HT1080 (cell line): ENCODE measurements at places on chromosomes 6 and 20.

- no peak for DNase-seq
These were observed 862.3 kb upstream of the FLRT3 start for GRCh38 chr20:15199698-15200097.

- DNase-seq, result no peak
These were observed 33.2 kb upstream of the PAQR8 start for GRCh38 chr6:52328729-52329128.

DNA sequence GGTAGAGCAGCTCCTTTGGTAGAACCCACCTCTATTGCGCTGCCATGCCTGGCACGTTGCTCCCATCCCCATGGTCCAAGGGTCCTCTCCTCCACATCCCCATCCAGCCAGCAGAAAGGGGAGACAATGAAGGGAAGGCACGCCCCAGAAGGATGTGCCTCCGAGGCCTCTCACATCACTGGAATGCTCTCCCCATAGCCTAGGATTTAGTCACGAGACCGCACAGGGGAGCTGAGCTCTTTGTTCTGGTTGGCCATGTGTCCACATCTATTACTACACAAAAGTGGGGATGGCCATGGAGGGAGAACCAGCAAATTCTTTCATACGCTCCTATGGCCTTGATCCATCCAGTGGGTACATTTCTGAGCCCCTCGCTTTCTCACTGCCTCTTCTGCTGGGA, 60.5 kb upstream of the SALL4 start:
- peak; percentile 79 for DNase-seq

- no peak for DNase-seq
These were observed 144.2 kb downstream of the REV3L start for GRCh38 chr6:111338843-111339242.

- no peak for DNase-seq
These were observed 30.0 kb downstream of the SLX4IP start for GRCh38 chr20:10465135-10465534.

DNA sequence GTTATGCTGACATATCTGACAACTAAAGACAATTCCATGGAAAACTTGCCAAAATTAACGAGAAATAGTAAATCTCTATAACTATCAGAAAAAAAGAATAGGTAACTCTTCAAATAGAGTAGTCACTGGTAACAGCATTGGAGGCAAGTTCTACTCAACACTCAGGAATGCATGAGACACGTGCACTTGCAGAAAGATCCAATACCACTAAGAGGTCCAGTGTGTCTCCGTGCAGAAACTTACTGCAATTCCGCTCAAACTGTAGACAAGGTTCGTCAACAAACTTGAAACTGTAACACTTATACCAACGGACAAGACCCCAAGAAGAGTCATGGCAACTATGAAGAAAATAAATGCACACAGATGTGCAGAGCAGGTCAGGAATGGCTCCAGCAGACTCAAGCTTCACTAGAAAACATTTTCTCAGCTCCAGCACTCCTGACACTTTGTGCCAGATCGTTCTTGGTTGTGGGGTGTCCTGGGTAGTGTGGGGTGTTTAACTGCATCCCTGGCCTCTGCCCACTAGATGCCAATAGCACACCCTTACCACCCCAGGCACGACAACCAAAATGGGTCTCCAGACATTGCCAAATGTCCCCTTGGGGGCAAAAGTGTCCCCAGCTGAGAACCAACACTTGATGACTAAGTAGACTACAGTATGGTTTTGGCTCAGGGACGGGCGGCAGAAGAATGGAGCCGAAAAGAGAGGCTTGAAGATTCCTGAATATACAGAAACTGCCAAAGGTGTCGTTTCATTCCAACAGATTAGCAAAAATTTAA, 134.8 kb downstream of the DTNBP1 start:
- DNase-seq, result no peak

GRCh38 chr6:114432400-114432799, 89.6 kb upstream of the HS3ST5 start:
- no peak for DNase-seq

- no peak for DNase-seq
These were observed 26.2 kb downstream of the RRAGD start for GRCh38 chr6:89385846-89386245.

GRCh38 chr20:57753332-57754164, 43.7 kb upstream of the PMEPA1 start:
- no peak for DNase-seq

DNA sequence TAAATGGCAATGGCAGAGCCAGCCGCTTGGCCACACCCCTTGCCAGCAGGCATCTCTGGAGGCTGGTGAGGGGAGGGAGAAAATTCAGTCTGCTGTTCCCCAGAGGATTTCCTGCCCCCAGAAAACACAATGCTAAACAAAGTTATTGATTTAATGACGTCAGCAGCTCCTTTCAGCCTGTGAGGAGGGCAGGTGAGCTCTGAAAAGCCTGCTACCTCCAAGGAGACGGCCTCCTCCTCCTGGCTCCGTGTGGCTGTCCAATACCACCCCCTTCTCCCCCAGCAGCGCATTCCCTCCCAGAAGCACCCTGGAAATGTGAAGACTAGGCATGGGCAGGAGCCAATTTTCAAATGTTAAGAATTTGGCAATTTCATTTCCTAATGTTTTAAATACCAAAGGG, 393.1 kb downstream of the ZFAND3 start:
- DNase-seq, result no peak

DNA sequence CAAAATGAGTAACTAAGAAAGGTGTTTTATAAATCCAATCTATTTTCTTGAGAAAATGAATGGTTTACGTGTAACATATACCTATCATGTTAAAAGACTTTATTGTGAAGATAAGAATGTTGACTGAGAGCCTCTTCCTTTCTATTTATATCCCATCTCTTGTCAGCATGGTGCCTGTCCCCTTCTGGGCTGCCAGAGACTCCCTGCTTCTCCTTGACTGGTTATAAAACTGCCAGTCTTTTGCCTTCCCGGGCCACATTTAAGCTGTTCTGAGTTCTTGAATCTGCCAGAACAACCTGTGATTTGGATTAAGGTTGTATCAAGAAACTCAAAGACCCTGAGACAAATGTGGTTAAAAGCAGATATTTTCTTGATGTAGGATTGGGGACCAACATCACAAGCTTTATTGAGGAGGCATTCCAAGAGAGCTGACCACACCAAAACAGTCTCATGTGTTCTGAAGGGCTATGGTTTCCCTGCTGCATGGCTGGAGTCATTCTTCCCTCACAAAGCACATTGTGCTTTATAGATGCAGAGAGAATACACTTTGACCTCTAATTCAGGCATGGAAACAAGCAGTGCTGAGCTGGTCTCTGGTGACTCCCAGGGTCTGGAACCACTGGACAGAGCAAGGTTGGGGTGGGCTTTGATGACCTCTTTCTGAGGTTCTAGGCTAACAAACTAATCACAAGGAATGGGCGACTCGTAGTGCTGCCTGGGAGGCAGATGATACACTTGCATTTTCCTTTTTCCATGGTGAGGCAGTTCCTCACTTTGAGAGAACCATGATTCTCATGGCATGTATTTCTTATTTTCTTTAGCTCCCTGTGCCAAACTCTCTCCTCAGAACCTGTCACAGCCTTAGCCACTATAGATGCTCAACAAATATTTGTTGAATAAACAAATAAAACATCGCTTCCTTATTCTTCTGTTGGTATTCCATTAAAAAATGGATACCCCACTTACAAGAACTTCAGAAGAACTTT, 205.0 kb upstream of the PREP start:
- DNase-seq, result no peak

DNA sequence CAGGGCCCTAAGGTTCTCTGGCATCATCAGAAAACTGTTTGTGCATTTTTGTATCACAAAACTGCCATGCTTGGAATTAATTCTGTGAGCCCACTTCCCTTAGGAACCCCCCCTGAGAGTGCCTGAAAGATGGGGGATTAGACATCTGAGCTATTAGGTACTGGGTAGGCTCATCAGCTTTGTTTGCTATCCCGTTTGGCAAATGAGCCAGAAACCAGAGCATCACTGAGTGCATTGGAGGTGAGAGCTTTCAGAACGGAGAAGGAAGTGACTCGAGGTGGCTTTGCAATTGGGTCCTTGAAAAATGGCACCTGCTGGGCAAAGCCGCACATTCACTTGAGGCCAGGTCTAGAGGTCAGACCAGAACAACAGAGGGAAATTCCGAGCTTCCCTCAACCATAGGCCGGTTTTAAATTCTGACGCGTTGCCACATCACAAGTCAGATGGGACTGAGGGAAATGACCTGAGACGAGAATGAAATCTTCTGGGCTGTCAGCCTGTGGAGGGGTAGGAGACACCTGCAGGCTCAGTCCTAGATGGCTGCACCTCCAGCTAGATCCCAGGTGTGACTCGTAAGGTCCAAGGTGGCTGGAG, 8.4 kb upstream of the GLP1R start:
- DNase-seq, result no peak

DNA sequence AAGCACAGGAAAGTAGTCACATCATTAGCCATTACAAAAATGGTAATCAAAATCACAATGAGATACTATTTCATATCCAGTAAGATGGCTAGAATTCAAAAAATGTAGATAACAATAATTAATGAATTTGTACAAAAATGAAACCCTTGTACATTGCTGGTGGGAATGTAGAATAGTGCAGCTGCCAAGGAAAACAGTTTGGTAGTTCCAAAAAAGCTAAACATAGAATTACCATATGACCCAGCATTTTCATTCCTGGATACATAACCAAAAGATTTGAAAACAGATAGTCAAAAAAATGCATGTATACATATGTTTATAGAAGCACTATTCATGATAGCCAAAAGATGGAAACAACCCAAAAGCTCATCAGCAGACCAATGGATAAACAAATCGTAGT, 251.1 kb upstream of the RAB32 start:
- no peak for DNase-seq

GRCh38 chr20:35821807-35822242, 50.0 kb downstream of the PHF20 start:
- peak; percentile 91 for DNase-seq

GRCh38 chr6:11650025-11650696, 112.6 kb downstream of the TMEM170B start:
- peak; percentile 89 for DNase-seq

DNA sequence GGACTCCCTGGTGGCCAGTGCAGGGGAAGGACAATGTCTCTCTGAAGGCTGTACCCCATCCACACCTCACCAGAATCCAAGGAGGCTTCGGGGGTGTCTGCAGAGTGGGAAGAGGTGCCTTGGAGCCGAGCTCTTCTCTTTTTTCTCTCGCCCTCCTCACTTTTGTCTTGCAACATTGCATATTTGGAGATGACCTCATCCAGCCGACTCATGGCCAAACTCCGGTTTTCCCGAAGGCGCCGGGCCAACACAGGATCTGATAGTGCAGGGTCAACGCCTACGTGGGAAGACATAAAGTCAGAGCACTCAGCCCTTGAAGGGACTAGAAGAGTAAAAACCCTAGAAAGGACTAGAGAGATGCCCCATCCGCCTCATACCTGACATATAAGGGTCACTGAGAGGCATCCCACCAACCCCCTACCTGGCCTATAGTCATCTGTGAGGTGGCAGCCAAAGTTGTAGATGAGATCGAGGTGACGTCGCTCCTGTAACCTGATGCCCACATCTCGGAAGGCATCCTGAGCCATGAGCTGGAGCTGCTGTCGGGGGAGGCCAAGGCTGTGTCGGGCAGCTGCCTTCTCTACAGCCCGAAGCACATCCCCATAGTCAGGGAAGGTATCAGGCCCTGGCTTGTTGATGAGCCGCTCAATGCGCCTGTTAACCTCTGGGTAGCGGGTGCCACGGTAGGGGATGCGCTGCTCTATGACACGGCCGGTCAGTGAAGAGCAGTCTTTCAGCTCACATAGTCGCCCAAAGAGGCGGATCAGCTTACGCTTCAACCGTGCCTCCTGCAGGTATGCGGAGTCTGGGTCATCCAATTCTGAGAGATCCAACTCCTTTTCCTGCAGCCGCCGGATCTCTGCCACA, 3.0 kb upstream of the ZBTB22 start:
- DNase-seq, result peak; percentile 74

DNA sequence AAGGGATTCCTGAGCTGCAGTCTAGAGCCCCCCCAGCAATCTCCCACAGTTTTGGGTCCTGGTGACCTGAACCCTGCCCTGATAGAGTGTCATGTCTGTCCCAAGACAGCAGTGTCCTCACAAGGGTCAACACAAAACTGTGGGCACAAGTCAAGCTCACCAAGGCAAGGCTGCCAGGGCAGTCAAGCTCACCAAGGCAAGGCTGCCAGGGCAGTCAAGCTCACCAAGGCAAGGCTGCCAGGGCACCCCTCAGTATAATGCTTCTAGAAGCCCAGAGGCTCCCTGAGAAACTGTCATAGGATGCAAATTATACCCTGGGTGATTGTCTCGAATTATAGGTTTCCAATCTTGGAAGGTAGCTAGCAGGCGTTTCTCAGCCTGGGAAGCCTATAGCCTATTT, 108.5 kb downstream of the NFATC2 start:
- no peak for DNase-seq

GRCh38 chr20:14312001-14312400, 25.4 kb downstream of the FLRT3 start:
- DNase-seq, result no peak

- DNase-seq, result peak; percentile 52
These were observed 129.4 kb upstream of the RIN2 start for GRCh38 chr20:19628570-19629134.

DNA sequence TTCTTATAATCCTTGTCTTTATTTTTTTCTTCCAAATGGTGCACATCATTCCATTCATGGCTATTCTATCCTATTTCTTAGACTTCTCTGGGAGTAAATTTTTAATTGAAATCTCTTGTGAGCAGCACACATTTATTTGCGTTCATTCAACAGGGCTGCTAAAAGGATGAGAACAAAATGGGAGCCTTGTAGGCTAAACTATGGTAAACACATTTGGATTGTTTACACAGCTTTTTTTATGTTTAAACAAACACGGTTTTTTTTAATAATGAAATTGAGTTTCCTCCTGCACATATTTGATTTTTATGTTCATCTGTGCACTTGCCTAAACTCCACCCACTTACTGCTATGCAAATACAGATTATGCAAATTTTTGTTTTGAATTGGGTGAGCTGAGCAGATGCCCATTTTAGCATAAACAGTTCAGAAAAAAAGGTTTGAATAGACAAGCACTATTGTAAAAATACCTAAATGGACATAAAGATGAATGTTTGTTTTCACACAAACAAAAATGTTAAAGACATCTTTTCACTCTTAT, 92.0 kb downstream of the OLIG3 start:
- DNase-seq, result no peak

DNA sequence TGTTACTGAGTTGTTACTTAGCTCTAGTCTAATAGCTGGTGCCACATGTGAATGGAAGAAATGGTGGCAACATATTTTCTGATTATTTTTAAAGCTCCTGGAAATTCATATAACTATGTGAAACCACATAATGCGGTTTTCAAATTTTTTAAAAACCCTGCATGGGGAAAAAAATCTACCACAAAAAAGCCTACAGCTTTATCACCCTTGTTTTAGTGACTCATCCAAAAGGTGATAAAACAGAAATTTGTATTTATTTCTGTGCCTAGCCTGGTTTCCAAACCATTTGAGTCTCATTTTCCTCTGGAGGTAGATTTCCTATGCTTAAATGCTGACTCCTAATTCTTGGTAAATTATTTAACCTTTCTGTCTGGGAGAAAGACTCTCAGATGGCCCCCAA, 5.4 kb upstream of the FBXO30 start:
- DNase-seq, result no peak

- DNase-seq, result no peak
These were observed 384.4 kb downstream of the BMP2 start for GRCh38 chr20:7151676-7152470.
